ENCODE measurements at places on chromosomes 11 and 22.

GRCh38 chr11:118117790-118118601, 31.2 kb upstream of the SMIM35 start:
- no peak for DNase-seq

DNA sequence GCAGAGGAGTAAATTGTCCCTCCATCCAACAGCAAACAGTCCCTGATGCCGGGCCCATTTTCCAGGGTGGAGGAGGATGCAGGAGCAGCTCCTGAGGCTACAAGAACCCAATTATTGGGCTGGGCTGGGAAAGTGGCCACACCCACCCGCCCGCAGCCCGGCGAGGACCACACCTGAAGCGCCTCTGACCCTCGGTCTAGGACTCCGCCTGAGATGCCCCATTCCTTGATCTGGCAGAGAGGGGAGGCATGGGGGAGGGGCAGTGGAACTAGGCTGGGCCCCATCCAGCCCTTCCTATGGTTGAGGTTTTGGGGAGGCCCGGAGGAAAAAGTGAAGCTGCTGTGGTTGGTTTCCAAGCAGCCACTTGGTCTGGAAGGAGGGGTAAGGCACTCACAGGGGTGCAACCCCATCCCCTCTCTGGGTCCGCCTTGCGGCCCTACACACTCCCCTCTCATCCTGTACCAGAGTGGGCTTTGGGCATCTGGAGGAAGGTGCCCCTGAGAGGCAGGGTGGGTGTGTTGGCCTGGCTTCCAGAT, 2.4 kb upstream of the LGALS1 start:
- no peak for DNase-seq

- no peak for DNase-seq
Measured at GRCh38 chr11:28566339-28567089, 458.3 kb downstream of the METTL15 start.

GRCh38 chr11:26583550-26583949, 11.5 kb upstream of the MUC15 start:
- DNase-seq = no peak

GRCh38 chr11:94997437-94997836, 23.9 kb downstream of the KDM4D start:
- DNase-seq = no peak

- no peak for DNase-seq
Measured at GRCh38 chr22:29309332-29310064, 3.0 kb downstream of the GAS2L1 start.

GRCh38 chr11:109697140-109697843, 275.3 kb downstream of the C11orf87 start:
- DNase-seq = peak; percentile 60

GRCh38 chr22:45934659-45935341, 42.2 kb downstream of the WNT7B start:
- DNase-seq = peak; percentile 1

DNA sequence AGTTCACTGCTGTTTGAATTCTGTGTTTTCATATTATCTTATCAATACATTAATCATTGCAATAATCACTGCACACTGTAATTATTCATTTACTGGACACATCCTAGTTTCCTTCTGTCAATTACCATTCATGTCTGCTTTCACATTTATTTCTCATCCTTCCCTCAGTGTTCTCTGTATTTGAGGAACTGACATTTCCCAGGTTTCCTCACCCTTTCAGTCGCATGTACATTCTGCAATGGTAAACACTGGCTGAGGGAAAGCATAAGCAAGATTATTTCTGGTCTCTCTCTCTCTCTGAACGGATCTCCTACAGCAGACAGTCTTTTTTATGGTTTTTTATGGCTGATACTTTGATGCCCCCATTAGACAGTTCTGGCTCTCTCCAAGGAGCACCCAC, 4.2 kb upstream of the HBD start:
- no peak for DNase-seq

All from NCI-H2081 (cell line).